ENCODE measurements at places on chromosomes 5 and 9.

DNA sequence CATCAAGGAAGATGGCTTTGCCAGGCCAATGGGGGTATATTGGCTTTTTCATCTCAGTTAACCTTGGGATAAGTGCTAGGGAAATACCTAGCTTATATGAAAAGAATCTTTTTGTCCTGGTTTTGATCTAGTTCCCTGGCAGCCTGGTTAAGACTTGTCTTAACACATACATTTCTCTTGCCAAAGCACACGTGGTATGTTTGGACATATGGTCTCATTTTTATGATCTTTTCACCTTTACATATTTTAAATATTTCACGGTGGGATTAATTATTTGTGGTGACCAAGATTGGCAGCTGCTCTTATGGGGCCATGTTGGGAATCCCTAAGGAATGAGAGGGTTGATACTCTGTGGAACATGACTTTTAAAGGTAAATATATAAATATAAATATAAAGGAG is 312.5 kb downstream of the NPR3 start:
- no peak for DNase-seq

- DNase-seq = no peak
Measured at GRCh38 chr5:24487368-24488229, 157.2 kb downstream of the CDH10 start.

DNA sequence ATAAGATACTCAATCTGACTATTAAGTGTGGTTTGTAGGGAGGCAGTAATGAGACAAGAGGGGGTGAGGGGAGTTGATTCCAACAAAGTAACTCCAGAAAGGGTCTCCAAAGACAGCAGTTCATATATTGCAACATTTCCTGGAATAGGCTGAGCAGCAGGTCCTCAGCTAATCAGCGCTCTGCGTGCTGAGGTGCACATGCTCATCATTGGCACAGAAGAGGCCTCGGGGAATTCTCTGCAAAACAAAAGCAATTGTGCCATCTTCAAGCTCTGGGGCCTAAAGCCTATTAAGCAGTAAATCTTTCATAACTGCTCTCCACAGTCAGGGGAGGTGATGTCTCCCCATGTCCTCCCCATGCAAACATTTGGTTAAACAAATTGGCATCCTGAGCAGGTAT is 357.3 kb downstream of the SPOCK1 start:
- DNase-seq = no peak

- no peak for DNase-seq
Measured at GRCh38 chr5:123094919-123095797, 6.1 kb downstream of the PRDM6 start.

DNA sequence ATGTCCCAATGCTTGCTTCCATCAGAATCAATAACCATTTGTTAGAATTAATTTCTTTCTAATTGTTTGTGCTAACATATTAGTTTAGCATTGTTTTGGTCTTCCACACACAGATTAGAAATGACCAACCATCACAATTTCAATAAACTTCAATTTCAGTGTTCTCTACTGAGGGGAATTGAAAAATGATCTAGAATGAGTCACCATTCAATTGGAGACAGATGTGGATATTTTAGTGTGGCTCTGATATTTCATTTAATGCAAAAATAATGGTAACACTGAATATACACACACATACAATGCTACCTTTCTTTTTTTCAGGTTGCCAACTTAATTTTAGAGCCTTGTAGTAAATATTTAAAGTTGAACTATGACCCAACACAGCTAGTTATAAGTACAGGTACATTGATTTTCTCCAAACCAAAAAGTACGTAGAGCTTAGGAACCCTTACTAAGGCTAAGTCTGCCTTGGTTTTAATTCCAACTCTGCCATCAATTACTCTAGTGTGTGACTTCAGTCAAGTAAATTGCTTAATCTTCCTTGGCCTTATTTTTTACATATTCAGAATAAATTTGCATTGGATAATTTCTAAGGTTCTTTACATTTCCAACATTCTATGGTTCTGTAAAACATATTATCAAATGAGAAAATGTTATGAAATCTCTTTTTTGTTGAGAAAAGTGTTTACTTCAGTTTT is 143.9 kb downstream of the DMRTA1 start:
- no peak for DNase-seq

DNA sequence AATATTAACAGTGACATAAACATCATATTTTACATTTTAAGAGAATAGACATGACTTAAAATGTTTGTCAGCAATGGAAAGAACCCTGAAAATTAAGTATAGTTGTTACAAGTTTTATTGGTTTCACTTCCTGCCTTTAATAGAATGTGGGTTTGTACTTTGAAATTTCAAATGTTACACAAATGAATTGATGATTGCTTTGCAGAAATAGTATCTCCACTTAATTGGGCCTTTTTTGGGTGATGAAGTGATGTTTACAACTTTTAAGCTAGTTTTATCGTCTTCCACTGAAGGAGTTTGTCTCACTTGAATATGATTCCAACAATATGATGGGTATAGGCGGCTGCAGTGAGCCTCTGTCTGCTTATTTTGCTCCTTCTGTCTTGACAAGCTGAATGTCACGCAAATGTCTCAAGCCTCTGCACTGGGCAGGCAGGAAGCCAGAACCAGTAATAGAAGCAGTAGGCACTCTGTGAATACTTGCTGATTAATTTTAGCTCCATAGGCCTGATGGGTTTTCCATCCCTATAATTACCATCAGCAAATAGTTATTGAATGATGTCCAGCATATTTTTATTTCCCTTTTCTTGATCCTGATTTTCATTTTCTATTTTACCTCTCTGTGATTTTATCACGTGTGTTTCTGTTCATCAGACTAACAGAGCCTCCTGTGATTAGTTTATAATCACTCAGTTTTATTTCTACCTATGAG is 10.6 kb upstream of the NR3C1 start:
- DNase-seq = no peak

- DNase-seq = no peak
Measured at GRCh38 chr5:64514612-64515011, 8.8 kb downstream of the RGS7BP start.

- DNase-seq = no peak
Measured at GRCh38 chr5:71658916-71659662, 60.0 kb upstream of the CARTPT start.

DNA sequence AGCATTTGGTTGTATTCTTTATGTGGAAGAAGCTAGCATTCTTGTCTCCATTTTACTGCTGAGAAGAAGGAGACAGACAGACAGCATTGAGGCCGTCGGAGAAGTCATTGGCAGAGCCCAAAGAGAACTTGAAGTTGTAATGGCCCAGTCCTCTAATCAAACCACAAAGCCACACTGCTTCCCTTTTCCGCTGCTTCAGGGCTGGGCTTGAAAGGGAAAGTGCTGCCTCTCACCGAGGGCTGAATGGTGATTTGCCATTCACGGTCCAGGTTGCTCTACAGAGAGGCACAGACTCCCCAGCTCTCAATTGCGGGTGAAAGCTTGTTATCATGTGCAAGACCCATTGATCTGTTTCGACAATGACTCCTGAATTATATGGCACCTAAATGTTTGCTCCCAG is 25.6 kb upstream of the POU4F3 start:
- DNase-seq = no peak

DNA sequence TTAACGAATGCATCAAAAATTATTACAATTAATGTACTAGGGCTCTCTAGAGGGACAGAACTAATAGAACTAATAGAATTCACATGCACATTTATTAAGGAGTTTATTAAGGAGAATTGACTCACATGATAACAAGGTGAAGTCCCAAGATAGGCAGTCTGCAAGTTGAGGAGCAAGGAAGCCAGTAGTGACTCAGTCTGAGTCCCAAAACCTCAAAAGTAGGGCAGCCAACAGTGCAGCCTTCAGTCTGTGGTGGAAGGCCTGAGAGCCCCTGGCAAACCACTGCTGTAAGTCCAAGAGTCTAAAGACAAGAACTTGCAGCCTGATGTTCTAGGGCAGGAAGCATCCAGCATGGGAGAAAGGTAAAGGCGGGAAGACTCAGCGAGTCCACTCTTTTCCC is 633.8 kb downstream of the SEMA5A start:
- no peak for DNase-seq

- no peak for DNase-seq
Measured at GRCh38 chr9:124749781-124750180, 21.3 kb downstream of the NR6A1 start.

DNA sequence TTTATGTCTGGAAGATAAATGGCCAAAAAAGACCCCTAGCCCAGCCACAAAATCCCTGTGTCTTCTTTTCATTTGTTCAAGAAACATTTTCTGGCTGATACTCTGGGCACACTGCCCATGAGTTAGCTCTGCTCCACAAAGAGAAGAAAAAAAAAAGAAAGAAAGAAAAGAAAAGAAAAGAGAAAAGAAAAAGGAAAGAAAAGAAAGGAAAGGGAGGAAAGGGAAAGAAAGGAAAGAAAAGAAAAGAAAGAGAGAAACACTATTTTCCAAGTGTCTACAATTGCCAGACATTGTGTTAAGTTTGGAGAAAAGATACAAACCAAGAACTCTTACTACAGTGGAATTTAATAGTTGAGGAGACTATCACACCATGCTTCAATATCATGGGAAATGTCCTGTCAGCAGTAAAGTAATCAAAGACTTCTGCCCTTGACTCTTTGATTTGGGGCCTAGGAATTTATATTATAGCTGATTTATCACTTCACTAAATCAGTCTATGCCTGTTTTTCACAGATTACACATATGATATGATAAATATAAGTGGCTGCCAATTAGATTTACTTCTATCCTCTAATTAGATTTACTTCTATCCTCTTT is 3.0 kb downstream of the TRMO start:
- DNase-seq = no peak

DNA sequence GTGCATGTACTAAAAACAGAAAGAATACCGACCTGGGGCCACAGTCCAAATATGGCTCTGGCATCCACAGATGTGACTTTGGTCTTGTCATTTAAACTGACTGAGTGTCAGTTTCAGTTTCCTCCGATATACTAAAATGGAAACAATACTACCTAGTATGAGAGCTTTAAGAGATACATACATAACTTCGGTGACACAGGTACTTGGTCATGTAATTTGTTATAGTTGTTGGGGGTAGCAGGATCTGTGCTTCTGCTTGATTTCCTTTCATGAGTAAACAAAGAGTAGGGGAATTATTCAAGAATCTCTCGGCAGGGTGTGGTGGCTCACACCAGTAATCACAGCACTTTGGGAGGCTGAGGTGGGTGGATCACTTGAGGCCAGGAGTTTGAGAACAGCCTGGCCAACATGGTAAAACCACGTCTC is 32.1 kb downstream of the MTMR12 start:
- no peak for DNase-seq

- no peak for DNase-seq
Measured at GRCh38 chr5:13735691-13736090, 208.8 kb downstream of the DNAH5 start.

GRCh38 chr5:86546582-86546981 is 71.2 kb upstream of the COX7C start:
- no peak for DNase-seq

GRCh38 chr9:96302021-96302420 is at the start of gene HSD17B3:
TSS of gene HSD17B3 (minus strand) at chr9:96302176. CDS start at chr9:96302104, 72 bp downstream.
- DNase-seq = no peak

DNA sequence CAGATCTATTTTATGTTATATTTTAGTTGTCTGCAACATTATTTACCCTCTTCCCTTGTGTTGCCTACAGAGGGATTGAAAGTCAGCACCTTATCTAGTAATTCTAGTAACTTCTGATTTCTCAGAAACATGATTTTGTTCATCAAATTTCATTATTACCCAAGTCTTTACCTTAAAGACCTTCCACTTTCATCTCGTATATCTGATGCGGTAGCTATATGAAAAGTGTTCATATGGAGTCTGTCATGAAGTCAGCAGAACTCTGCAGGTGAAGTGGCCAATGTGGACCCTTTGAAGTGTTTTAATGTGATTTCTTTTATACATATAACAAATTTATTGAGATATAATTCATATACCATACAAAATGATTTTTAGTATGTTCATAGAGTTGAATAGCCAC is 40.0 kb downstream of the SLC44A1 start:
- no peak for DNase-seq

DNA sequence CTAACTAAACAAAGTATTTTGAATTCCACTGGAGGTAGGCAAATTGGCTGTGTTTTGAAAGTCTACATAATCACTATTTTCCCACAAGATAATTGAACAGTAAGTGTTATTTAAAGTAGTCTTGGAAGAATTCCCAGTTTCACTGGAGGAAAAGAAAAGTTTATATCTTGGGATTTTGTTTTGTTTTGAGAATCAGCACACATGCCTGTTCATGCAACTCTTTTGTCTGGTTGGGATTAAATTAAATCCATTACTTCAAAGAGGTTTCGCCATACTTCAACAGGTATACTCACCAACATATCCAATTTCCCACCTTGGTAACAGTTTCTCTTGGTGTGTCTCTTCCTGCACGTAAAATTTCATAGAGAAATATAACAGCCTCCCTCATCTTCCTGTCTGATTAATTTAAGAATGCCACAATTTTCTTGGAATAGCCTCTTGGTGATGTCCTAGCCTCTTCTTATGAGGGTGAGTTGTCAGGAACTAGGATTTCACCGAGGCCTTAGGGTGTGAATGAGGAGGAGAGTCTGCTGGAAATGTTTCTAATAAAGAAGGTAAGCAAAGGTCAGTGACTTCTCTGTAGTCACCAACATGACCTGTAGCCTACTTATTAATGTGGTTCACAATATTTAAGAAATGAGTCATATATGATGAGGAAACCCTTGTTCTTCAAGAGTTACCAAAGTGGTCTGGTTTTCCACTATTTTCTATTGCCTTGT is 48.1 kb downstream of the ITGA2 start:
- DNase-seq = peak; percentile 20

DNA sequence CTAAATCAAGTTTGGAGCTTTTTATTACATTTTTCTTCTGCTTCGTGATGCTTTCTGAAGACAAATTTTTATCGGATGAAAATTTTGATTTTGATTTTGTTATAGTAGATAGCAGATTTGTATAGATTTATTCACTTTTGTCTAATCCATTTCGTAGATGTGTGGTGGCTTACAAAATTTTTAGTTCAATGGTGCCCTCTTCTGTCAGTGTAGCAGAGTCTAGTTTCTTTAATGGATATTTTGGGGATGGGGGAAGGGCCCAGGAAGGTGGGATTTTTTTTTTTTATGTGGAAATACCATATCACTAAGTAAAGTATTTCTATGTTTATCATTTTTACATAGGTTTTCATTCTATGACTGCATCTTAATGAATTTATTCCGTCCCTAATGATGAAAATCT is 259.9 kb upstream of the TARS1 start:
- no peak for DNase-seq

DNA sequence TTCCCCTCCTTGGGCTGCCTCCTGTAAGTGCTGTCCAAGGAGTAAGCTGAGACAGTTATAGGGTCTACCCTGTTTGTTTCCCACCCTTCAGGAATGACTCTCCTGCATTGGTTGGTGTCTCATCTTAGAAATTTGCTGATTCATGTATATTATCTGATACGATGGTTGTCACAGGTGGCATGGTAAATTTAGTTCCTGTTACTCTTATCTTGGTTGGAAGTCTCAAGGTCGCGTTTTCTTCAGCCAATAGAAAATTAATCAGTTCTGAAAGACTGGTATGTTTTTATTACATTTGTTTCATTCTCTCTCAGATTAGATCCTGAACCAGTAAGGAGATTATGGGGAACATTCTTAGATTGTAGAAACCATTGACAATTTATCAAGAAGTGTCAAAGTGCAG is 42.7 kb downstream of the SCGB3A1 start:
- DNase-seq = no peak

GRCh38 chr9:5799314-5799713 is 33.6 kb downstream of the ERMP1 start:
- peak; percentile 22 for DNase-seq
